ENCODE measurements at places on chromosomes 12 and 14.

GRCh38 chr14:64119980-64120379 is 174.2 kb downstream of the ESR2 start:
- no peak for DNase-seq

- no peak for DNase-seq
Measured at GRCh38 chr12:97127061-97127460, 220.0 kb downstream of the NEDD1 start.

- DNase-seq = no peak
Measured at GRCh38 chr14:77088219-77088618, 9.8 kb upstream of the CIPC start.

DNA sequence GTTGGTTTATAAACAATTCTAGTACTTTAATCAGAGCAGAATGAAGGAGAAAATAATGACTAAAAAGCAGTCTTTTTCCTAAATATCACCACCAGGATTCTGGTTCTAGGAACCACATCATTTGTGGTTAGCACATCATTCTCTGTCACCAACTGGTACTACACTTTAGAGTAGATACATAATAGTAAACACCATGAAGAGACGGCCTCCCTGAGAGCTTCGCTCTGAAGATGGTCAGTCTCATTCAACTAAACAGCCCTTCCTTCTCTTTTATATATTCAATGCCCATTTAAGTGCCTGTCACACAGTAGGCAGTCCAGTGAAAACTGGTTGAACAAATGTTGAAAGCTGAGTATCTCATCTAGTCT is 10.9 kb downstream of the SLC38A2 start:
- no peak for DNase-seq

DNA sequence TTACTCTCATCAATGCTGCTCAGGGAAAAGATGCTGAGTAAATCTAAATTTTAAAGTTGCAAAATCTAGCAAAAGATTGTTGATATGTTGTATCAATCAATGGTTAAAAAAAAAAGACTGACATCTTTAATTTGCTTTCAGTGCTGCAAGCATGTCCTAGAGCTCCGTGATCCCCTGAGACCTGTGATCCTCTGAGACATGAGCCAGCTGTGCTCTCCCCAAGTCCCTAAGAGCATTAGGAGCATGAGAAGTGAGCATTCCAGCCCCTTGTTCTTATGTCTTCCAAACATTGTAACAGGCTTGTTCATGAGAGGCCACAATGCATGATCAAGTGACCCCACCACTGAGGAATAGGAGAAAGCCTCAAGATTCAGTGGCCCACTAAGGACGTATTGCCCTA is 116.6 kb downstream of the DAD1 start:
- no peak for DNase-seq

DNA sequence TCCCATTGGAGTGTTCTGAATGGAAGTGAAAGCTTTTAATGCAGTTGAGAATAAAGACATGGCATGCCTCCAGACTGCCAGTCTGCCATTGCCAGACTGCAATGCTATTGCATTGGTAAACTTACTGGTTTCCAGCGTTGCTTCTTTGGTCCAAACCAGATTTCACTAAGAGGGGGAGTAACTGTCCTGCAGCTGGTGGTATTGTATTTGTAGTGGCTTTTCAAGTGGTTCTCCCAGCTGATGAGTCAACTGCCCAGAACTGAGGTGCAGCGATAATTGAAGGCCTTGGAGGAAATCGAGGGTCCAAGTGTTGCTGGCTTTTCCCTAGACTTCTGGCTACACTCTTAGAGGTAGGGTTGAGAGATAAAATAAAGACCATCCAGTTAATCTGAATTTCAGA is 31.9 kb downstream of the ERG28 start:
- no peak for DNase-seq
